ENCODE measurements at places on chromosomes 6 and 20.

GRCh38 chr6:102902471-102902870, 1509.0 kb downstream of the GRIK2 start:
- DNase-seq = no peak

DNA sequence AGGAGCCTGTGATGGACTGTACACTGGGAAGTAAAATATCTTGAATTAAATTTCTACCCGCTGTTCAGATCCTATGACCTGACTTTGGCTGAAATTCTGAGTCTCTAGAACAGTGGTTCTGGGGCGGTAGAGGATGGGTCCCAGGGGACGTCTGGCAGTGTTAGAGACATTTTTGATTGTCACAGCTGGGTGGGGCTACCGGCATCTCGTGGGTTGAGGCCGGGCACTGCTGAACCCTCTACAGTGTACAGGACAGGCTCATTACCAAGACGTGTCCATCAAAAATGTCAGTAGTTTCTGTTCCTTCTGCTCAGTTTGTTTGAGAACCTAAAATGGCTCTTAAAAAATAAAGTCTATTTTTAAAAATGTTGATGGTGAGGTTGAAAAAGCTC, 11.5 kb upstream of the RPS6KA2 start:
- no peak for DNase-seq

- no peak for DNase-seq
Measured at GRCh38 chr6:146337376-146337775, 206.3 kb upstream of the RAB32 start.

- no peak for DNase-seq
Measured at GRCh38 chr6:143362192-143362558, 88.3 kb downstream of the ADAT2 start.

DNA sequence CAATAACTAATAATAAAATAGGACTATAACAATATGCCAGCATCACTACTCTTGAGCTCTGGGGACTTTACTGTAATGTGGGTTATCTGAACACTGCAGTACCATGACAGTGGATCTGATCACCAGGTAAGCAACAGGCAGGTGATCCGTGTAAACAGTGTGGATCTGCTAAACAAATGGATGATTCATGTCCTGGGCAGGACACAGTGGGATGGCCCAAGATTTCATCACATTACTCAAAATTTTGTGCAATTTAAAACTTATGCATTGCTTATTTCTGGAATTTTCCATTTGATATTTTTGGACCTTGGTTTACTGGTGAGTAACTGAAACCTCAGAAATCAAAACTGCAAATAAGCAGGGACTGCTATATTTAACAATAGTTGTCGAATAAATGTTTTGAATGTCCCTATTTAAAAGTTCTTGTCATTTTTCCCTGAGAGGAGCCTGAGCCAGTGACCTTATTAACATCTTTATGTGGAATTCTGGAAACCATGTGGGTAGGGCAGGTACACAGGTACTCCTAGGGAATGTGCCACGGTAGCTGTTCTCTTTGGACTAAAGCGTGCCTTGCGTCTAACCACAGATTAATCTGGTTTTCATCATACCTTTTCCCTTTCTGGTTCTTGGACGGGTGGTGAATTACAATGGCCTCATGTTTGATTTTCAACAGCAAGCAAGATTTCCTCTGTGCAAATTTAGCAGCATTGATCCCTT, 214.5 kb upstream of the SASH1 start:
- DNase-seq = no peak

GRCh38 chr20:6091661-6092060, 31.2 kb downstream of the FERMT1 start:
- DNase-seq = no peak

DNA sequence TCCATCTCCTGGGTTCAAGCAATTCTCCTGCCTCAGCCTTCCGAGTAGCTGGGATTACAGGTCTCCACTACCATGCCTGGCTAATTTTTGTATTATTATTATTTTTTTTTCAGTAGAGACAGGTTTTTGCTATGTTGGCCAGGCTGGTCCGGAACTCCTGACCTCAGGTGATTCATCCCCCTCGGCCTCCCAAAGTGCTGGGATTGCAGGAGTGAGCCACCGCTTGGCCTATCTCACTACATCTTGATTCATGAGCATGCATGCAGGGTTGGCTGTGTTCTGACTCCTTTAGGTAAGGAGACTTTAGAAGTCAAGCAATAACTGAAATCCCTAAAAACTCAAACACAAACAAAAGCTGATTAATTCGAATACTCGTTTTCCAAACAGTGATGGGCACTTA, 80.9 kb downstream of the GJA1 start:
- no peak for DNase-seq

- no peak for DNase-seq
Measured at GRCh38 chr6:16031278-16031981, 97.5 kb upstream of the MYLIP start.

DNA sequence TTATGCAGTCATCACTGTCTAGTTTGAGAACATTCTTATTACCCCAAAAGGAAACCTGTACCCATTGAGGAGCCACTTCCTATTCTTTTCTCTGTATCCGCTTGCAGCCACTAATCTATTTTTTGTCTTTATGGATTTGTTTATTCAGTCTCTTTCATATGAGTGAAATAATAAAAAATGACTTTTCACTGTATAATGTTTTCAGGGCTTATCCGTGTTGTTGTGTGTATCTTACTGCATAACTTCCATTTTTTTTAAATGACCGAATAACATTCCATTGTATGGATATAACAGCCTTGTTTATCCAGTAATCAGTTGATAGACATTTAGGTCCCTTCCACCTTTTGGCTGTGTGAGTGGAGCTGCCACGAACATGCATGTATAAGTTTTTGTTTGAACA, 86.6 kb downstream of the ZFAND3 start:
- DNase-seq = no peak

- no peak for DNase-seq
Measured at GRCh38 chr20:669573-669972, 6.0 kb downstream of the SCRT2 start.

DNA sequence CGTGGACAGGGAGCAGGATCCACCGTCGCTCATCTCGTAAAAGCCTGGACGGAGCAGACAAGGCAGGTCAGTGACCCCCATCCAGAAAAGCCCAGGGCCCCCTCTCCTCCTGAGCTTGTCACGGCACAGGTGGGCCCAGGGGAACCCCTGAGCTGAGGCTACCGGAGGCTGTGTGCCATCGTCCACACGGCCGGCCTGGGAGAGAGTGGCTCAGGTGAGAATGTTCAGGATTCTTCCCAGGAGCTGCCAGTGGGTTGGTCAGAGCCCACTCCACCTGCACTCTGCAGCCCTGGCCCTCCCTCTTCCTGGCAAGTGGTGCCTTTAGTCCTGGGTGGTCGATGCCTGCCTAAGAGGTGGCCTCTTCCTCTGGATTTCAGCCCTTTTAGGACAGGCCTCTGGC, 9.2 kb downstream of the DACT2 start:
- no peak for DNase-seq

- DNase-seq = no peak
Measured at GRCh38 chr20:53258741-53259140, 286.6 kb downstream of the TSHZ2 start.

DNA sequence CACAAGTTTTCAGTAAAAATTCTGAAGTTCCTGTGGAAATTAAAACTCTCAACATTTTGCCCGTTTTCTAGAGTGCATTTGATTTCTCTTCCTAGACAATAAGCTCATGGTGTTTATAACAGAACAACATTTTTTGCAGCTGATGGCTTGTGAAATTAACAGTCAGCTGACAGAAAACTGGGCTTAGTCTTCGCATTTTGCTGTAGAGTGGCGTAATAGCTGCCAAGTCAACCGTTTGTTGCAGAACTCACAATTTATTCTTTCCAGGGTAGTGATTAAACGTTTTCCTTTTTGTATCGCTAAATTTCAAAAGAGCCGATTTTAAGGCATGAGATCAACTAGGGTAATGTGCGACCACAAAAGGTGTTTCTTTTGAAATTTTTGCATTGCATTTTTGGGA, 1.4 kb downstream of the SPO11 start:
- DNase-seq = no peak

DNA sequence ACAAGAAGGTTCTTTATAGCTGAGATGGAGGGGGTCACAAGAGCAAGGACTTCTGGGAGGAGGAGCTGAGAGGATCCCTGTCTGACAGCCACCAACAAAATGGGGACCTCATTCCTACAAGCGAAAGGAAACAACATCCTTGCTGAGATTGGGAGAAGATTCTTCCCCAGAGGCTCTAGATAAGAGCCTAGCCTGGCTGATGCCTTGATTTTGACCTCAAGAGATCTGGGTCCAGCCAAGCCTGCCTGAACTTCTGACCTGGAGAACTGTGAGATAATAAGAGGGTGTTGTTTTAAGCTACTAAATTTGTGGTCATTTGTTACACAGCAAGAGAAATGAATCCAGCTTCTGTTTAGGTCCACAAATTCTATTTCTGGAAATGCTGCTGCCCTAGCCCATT, 75.4 kb upstream of the SLC4A11 start:
- DNase-seq = no peak
